ENCODE measurements at places on chromosomes 4 and X.

DNA sequence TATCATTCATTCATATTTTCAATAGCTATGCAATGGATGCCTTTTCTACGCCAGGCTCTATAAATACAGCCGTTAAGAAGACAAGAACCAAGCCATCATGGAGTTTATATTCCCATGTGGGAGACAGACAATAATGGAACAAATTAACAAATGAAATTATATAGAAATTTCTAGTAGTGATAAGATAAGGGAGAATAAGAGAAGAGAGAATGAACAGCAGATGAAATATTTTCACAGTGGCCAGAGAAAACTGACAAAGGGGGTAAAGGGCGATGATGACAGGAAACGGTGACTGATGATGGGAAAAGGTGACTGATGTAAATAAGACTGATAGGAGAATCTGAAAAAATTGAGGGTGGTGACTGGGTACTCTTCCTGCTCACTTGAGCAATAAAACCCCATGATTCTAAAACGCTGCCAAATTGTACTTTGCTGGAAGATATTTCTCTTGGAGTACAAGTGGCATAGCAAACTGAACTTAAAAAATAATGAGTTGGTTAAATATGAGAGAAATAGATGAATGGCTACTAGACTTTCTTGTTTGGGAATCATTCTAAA, 13.2 kb downstream of the RNF150 start:
- DNase-seq, result no peak

DNA sequence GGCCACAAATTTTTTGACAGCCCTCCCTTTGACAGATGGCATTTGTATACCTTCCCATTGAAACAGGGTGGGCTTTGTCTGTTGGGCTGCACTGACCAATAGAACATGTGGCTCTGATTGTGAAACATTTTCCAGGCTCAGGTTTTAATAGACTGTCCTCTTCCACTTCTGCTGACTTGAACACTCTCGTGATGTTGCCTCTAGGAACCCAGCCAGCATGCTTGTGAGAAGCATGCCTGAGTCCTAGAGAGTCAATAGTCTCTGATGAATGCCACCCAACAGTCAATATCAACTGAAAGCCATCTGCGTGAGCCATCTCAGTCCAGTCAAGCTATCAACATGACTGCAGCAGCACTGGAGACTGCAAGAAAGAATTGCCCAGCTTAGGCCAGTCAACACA, 290.0 kb downstream of the SLC7A11 start:
- DNase-seq, result no peak

GRCh38 chr4:53960843-53961242, 103.6 kb downstream of the CHIC2 start:
- DNase-seq, result no peak

DNA sequence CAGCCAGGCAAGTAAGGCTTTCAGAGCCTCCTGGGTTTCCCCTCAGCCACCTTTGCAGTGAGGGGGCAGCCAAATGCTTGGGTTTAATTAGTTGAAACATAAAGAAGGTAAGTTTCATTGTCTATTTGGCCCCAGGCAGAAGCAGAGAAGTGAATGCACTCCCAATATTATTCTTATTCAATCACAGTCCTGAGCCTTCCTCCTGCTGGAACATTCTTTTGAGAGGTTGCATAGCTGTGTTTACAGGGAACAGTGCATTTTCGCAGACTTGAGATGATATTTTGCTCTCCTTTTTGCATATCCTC, 13.9 kb downstream of the SLC2A9 start:
- peak; percentile 69 for DNase-seq

DNA sequence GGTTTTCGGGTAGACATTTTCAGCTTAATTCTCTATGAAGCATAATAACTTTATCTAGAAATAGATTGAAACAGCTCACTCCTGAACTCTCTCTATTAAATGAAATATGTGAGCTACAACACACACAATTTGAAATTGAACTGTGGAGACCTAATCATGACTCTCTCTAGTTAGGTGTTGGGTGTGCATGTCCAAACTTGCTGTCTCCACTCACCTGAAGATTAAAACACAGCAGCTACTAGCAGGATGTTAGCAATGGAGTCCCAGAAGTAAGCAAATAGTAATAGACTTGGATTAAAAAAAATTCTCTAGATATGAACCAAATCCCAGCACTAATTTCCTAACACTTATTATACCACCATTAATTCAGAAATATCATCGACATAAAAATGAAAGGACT, 173.1 kb downstream of the FSTL5 start:
- DNase-seq, result no peak

GRCh38 chr4:104424989-104425388, 69.7 kb downstream of the CXXC4 start:
- no peak for DNase-seq

DNA sequence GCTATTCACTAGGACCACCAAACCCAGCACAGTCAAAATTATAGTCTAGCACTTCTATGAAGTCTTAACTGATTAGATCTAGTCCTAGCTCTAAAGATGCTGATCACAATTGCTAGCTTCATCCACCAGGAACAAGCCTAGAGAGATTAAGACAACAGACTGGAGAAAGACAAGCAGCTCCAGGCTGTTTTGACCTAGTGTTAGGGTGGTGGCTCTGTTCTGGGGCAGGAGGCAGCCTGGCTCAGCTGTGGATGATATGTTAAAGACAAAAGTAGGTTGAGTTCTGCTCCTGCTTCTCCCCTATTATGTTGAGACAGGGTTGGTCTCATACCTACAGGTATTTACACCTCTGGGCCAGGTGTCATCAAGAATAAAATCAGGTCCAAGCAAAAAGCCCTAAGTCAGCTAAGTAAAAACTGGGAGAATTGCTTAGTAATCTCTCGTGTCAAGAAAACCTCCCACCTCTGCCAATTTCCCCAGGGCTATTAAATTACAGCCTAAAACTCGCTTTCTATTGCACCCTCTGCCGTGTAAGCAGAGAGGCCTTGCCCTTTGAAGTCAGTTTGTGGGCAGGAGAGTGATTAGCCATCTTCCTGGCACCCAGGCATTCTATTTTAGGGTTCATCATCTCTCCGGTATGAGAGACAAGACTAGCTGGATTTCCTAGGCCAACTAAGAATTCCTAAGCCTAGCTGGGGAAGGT, 39.9 kb downstream of the RAB40AL start:
- no peak for DNase-seq

GRCh38 chrX:133666256-133666655, 251.0 kb upstream of the GPC4 start:
- DNase-seq, result no peak

- DNase-seq, result no peak
These were observed 160.8 kb upstream of the ANK2 start for GRCh38 chr4:112888622-112889021.

- no peak for DNase-seq
These were observed 43.8 kb upstream of the WDR1 start for GRCh38 chr4:10160281-10160856.

DNA sequence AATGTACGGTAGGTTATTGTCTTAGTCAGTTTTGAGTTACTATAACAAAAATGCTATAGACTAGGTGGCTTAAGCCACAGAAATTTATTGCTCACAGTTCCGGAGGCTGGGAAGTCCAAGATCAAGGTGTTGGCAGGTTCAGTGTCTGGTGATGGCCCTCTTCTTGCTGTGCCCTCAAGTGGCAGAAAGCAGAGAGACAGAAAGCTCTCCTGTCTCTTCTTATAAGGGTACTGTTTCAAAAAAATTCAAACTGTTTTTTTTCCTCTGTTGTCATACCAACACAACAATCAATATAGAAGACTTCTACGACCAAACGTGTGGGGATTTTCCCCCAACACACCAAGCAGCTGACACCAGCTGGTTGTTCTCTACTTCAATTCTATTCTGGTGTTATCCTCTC, 53.4 kb downstream of the ADGRG4 start:
- no peak for DNase-seq

GRCh38 chr4:165360041-165360695, 18.6 kb upstream of the CPE start:
- no peak for DNase-seq

DNA sequence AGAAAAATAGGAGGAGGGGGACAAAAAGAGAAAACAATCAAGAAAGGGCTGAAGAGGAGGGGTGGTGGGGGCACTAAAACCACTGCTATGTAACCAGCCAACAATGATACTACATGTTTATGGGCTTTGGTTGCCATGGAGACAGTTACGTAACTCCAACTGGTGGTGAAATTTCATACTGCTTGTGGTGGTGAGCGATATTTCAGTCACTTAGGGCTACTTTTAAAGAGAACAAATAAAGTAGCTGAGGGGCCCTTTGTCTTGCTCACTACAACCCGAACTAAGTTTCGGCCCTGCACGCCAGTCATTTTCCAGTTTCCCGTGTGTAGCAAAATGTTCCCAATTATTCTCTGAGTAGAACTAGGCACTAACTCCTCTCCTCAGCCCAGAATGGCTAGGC, 275.2 kb upstream of the EDA2R start:
- no peak for DNase-seq

GRCh38 chrX:124240422-124240821, 92.0 kb upstream of the TEX13D start:
- DNase-seq, result no peak

- DNase-seq, result peak; percentile 19
These were observed 32.8 kb downstream of the TMEM131L start for GRCh38 chr4:153499005-153499404.

- DNase-seq, result no peak
These were observed 210.0 kb upstream of the AGTR2 start for GRCh38 chrX:115960440-115961084.

GRCh38 chrX:2432298-2432863, 68.4 kb downstream of the DHRSX start:
- no peak for DNase-seq

GRCh38 chrX:38638952-38639529, 77.7 kb downstream of the TSPAN7 start:
- no peak for DNase-seq

DNA sequence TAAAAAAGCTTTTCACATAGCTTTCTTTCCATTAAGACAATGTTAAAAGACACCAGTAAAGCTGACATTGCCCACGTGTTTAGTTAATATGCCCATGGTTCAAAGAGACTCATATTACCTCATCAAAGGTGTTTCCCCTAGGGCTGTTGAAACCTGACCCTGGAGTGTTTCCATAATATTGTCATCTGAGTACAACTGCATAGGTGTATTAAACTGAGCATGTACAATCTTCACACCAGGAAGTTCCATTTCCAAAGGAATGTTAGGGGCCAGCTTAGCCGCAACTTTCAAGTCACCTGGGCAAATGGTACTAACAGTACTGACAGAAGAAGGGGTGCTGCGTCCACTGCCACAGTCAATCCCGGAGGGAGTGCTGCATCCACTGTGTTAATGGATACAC, 27.1 kb downstream of the PDLIM3 start:
- no peak for DNase-seq

DNA sequence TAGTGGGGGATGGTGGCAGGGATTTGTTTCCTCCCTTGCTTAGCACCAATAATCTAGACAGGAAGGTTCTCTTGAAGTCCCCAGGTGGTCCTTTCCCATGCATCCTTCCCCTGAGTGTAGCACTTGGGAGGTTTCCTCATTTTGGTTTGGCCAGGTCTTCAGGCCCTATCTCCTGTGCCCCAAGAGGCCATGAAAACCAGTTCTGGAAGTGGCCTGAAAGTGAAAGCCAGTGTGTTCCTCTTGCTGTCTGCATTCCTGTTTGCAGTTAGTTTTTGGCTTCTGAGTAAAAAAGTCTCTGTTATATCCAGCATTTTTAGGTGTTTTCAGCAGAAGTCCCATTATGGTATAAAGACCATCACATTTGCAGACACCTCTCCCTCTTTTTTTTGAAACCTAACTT, 59.5 kb downstream of the MTM1 start:
- DNase-seq, result no peak

GRCh38 chr4:165926307-165926706, 53.3 kb downstream of the TLL1 start:
- DNase-seq, result no peak

DNA sequence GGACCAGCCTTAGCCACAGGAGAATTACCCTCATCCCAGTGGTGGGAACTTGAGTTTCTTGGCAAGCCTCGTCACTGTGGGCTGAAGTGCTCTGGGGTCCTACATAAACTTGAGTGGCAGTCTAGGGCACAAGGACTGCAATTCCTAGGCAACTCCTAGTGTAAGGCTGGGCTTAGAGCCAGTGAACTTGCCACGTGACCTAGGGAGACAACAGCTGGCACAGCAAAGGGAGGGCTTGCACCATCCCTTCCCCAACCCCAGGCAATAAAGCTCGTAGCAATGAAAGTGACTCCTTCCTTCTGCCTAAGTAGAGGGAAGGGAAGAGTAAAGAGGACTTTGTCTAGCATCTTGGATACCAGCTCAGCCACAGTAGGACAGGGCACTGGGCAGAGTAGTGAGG, 81.8 kb downstream of the TEX11 start:
- DNase-seq, result no peak

DNA sequence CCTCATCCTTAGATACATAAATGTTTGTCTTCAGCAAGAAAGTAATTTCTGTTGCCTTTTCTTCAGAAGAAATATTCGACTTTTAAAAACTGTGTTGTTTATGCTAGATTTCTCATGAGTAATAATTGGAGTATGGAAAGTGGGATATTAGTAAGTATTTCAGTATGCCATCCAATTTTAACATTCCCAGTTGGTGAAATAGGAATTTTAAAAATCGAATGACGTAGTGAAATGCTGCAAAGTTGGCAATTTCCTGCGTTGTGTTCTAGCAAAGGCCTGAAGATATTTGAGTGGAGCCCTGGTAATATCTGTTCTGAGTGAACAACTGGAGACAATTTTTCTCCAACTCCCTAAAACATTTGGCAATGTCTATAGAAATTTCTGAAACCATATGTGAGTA, 190.1 kb downstream of the ZNF330 start:
- DNase-seq, result no peak

- DNase-seq, result no peak
These were observed 127.4 kb upstream of the ANKRD50 start for GRCh38 chr4:124839786-124840390.

DNA sequence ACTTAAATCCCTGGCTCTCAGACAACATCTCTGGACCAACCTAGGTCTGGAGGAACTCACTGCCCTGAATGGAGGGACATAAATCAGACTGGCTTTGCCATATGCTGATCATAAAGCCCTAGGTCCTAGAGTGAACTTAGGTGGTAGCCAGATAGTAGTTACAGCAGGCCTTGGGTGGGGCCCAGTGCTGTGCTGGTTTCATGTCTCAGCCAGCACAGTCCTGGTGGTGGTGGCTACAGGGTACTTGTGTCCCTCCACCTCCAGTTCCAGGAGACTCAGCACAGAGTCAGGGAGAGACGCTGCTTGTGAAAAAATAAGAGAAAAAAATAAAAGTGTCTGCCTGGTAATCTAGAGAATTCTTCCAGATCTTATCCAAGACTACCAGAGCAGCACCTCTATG, 40.3 kb downstream of the GSX2 start:
- DNase-seq, result no peak

- no peak for DNase-seq
These were observed 523.8 kb upstream of the CPEB2 start for GRCh38 chr4:14478504-14478903.

DNA sequence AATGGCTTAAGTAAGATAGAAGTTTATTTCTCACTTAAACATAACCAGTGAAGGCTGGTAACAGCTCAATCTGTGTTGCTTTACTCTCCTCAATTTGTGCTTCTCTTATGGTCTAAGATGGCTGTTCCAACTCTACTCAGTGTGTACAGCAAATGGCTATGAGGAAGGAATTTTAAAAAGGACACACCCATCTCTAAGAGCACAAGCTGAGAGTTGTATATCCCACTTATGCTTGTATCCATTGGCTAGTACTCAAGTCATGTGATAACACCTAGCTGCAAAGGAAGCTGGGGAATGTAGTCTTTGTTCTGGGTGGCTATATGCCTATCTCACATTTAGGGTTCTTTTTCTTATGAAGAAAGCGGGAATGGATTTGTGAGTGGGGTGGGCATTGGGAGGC, 63.3 kb downstream of the GPAT3 start:
- DNase-seq, result no peak

- DNase-seq, result no peak
These were observed 46.0 kb downstream of the USP38 start for GRCh38 chr4:143230683-143231082.

GRCh38 chrX:71171110-71171801, 26.6 kb downstream of the NLGN3 start:
- no peak for DNase-seq

Measured in activated CD8-positive, alpha-beta T cell treated with anti-CD3 and anti-CD28 coated beads for 36 hours (primary cell).